ENCODE measurements at places on chromosomes 4 and X.

GRCh38 chr4:99028187-99028586, 32.7 kb downstream of the METAP1 start:
- no peak for DNase-seq

DNA sequence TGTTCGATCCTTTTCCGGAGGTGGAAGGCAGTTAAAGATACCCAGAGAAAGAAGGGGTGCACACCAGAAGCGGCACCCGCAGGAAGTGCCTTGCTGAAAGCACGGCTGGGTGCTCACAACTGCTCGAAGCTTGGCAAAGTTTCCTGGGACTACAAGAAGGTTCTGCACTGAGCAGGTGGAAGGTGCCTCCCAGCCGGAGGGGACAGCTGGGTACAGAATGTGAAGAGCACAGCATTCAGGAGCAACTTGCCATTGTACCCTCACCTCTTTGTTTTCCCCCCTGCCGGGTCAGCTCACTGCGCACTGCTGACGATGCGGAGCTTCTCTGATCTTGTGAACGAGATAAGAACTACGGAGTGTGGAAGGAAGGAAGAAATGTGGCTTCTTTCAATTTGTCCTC, 289.2 kb downstream of the FBXW7 start:
- DNase-seq: no peak

DNA sequence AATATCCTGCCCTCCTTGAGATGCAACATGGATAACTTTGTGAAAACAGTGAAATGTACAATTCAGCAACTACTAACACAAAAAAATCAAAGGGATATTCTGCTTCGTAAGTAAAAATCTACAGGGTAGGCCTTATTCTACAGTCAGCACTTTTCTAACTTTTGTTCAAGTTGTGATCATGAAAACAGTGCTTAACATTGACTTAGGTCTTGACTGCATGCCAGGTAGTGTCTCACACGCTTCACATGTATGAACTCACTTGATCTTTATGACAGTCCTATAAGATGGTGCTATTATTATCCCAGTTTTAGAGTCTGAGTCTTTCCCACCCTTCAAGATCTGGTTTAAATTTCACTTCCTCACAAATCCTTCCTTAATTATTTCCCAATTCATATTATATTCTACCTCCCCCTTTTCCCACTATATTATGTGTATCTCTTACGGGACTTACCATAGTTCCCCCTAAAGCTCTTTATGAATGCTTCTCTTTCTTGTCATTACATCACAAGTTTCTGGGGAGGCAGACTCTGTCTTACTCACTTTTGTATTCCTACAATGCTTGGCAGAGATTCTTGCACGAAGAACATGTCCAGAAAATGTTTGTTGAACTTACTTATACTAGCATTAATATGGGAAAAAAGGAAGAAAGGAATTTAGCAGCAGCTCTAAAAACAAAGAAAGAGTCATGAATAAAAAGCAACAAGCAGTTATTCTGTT, 179.8 kb downstream of the SCFD2 start:
- no peak for DNase-seq

DNA sequence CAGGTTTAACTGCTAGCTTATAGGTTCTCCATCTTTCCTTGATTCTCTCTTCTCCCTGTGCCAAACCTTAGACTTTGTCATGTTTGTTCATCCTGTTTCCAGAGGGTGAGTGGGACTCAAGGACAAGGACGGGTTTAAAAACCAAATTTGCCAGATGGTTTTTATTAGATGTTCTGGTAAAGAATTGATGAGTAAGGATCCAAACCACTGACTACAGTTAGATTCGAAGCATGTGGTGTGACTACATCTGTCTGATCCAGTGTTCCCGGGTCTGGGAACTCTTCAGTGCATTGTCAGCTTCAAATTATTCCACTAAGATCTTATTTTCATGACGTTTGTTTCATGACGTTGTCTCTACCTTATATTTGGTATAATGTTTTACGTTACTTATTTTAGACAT, 37.5 kb downstream of the MTMR1 start:
- no peak for DNase-seq

- DNase-seq: no peak
These were observed 383.1 kb upstream of the LCORL start for GRCh38 chr4:18404642-18405041.

- no peak for DNase-seq
These were observed 2008.5 kb upstream of the TENM3 start for GRCh38 chr4:180234730-180235129.

Measured in CD4-positive, alpha-beta T cell treated with Interferon alpha-2 for 1 hour (primary cell).